NCI-H524 (cell line): ENCODE measurements at places on chromosomes 5 and 9.

DNA sequence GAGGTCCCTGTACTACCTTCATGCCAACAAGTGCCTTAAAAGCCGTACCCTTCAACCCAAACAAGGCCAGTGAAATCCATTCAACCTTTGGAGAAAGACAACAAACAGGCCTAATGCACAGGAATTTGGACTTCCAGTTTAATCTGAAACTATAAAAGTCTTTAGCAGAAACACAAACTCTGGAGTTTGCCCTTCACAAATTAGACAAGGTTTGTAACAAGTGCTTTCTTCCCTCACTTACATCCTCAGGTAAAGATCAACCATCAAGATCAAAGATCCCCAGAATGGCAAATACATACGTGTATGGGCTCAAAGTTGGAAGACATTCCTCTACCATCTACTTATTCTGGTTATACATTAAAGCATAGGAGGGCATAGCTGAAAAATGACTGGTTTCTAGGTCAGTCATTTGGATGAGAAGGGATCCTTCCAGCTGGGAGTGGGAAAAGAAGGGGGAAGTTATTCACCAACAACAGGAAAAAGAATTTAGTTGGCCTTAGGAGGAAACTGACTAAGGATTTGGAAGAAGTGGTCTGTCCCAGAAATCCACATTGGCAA lies 2.0 kb downstream of the DAB2 start:
- DNase-seq = no peak

DNA sequence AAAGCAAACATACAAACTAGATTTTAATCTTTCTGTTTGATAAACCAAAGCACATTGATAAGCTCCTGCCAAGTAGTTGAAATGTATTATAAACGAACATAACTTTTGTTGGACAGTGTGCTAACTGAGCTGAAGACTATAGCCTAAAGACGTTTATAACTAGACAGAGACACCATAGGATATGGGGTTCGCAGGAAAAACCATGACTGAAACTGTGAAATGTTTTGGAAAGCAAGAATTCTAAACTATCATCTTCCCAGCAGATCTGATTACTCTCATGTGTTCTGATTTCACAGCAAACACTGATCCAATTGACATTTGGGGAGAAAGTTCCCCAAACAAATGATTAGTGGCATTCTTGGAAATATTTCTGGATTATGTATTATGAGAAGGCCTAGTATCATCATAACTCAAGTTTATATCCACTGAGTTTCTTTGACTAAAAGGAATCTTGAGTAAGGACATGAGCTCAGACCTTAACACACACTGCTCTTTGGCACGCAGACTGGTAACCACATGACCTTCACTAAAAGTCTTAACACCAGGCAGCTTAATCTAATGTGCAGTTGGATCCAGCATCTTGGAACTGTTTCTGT lies 375.2 kb downstream of the ZNF608 start:
- DNase-seq = no peak

DNA sequence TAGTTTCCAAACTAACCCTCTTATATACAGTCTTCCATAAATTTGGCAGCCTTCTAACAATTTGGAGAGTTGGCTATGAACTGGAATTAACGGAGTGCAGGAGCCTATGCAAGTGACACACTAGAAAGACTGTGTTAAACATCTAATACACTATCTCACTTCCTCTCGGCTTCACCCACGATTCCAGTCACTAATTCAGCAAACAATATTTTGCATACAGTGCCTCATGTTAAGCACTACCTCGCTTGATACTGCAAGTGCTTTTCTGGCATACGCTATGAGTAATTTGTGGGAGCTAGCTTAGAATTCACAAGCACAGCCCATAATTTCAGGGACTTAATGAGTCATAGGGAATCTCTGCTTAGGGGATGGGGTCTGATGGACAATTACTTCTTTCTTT lies 102.5 kb downstream of the ST8SIA4 start:
- no peak for DNase-seq

DNA sequence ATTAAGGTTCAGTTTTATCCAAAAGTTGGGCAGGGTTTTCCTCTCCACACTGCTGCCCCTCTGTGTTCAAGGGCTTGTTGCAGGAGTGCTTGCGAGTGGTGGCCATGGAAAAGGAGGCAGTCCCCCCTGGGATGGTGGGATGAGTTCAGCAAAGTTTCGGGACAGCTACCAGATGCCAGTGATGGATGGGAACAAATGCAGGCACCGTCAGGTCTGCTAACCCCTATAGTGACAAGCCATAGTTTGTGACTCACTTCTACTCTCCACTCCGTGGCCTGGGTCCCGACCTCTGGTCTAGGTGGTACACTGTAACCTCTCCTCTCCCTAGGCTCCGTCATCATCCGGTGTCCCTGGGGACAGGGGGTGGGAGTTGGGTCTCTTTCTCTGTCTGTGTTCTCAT lies 3.8 kb upstream of the RNF14 start:
- no peak for DNase-seq

DNA sequence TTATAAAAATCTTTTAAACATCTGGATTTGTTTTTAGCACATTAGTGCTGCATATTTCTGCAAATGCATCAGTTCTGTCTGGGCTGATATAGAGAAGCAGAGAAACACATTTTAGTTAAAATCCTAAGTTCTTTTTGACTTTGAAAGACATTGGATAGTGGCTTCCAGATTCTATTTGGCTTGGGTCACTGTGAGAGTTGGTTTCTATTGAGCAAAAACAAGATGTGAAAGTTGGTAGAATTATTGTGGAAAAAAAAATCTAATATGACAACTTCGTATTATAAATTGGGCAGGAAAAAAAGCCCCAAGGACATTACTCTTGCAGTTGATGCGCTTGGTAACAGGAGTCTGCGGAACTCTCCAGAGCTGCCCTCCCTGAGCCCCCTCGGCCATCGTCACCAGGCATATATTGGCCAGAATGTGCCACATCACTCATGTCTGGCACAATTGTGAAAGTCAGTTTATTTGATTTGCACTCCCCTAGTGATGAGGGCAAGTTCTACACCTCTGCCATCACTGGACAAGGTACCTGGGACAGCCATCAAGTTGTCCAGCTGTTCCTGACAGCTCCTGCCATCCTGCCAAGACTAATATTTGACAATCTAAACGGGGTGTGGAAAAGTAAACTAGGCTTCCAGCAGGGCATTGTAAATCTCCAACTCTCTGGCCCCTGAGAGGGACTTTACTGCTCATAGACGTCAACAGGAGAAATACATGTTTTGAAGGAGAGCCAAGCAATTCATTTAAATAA lies 334.5 kb downstream of the TENT4A start:
- no peak for DNase-seq

GRCh38 chr5:140978260-140978659 lies 12.0 kb downstream of the PCDHAC2 start:
- DNase-seq = no peak

GRCh38 chr9:77632652-77633051 lies 15.5 kb downstream of the GNA14 start:
- no peak for DNase-seq

DNA sequence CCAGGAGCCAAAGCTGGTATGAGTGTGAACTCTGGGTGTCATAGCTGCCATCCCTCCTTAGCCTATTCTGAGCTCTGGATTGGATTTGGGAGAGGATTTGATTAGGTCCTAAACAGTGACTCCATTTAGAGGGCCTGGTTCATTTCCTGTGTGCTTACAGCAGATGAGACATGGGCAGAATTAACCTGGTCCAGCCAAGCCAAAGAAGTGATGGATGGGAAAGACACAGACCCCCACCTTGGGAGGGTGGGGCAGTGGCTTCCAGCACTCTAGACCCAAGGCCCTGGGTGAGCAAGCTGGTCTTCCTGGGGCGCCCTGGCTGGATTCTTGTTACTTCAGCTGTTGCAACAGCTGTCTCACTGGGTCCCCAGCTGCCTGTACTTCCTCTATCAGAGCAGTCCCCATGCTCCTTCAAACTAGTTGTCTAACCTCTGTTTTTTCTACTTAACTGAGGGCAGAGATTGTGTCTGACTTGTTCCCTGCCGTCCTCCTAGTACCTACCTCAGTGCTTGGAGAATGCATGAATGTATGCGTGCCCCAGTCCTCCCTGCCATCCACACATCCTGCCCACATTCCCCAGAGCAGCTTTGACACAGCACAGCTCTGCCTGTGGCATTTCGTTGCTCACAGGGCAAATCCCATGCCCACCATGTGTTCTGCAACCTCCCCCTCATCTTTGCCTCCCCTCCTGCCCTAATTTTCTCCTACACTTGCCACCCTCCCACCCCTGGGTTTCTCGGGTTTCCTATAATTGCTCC lies 115.9 kb downstream of the RGS3 start:
- DNase-seq = peak; percentile 73

- peak; percentile 18 for DNase-seq
These were observed 40.9 kb downstream of the SVEP1 start for GRCh38 chr9:110538647-110539041.

- DNase-seq = no peak
These were observed 34.7 kb downstream of the LAMC3 start for GRCh38 chr9:131043646-131044045.

DNA sequence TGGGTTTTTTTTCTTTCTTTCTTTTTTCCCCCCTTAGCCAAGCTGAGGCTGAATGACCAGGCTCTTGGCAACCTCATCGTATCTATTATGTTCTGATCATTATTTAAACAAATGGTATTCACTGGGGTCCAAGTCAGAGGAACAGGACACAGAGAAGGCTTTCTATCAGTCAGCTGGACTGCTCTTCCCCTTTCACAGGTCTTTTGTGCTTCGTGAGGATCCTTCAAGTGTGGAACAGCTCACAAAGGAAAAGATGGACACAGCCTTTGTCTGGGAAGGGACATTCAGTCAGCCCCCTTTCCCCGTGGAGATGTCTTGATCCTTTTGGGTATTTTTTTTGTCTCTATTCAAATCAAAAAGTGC lies 54.2 kb upstream of the DPYSL3 start:
- no peak for DNase-seq

DNA sequence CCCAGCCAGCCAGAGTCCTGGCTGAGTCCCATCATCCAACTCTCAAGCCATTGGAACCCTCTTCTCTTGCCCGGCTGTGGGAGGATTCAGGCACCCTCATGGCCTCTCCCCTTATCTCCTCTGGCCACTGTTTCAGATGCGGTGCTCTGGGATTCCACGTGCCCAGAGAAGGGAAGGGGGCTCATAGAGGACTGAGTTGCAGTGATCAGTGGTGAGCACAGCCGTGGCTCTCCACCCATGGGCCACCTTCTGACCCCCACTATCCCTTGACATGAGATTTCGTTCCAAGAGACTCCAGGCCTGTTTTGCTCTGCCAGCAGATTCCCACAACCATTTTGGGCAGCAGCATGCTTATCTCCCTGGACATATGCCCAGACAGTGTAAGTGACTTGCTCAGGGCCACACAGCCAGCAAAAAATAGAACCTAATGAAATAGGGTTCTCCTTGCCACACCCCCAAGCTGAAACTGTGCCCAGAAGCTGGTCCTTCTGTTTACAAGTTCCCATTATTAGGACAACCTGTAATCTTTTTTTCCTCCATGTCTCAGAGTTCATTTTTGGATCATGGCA lies 2.7 kb downstream of the GPX3 start:
- DNase-seq = no peak

DNA sequence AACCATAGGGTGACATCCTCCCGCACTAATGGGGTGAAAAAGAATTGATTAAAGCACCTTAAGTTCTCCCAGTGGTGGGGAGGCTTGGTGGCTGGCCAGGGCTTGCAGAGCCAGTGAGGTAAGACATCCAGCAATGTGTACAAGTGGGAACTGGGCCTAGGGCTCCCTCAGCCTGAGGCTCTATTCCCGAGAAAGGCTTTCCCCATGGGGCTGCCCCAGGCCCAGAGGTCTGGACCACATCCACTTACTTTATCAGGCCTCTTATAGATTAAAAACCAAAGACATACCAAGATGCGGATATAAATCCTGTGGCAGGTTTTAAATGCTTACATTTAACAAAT lies 35.3 kb downstream of the C5orf15 start:
- no peak for DNase-seq

- no peak for DNase-seq
These were observed 106.9 kb downstream of the ROR2 start for GRCh38 chr9:91843093-91843492.

GRCh38 chr5:132747616-132748440 lies 602 bp downstream of the CCNI2 start:
- no peak for DNase-seq

GRCh38 chr9:126145887-126146253 lies 180.8 kb upstream of the MVB12B start:
- DNase-seq = no peak

DNA sequence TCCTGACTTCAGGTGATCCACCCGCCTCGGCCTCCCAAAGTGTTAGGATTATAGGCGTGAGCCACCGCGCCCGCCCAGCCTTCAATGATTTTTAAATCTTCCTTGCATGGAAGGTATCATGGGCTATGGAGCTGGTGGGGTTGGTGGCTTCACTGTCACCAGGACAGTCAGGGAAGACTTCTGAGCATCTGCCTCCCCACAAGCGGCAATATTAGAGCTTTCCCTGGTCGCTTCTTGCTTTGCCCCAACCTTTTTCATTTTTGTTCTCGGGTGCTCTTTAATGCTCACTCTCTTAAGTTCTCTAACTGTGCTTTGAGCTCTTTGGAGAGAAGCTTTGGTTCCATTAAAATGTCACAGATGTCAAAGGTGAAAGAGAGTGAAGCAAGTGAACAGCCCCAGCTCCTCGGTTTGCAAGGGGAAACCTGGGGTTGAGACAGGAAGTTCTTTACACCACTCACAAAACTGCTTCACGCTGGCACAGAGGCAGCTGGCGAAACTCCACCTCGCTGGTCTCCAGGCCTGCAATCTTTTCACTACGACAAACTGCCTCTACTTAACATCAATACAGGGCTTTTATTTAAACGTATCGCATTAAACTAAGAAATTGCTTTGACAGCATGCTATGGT lies 142.5 kb upstream of the RETREG1 start:
- DNase-seq = peak; percentile 44

GRCh38 chr5:170228762-170229435 lies 3.9 kb upstream of the C5orf58 start:
- no peak for DNase-seq

- DNase-seq = no peak
These were observed 76.7 kb upstream of the FST start for GRCh38 chr5:53403758-53404157.

GRCh38 chr9:36551910-36552309 lies 20.8 kb upstream of the MELK start:
- DNase-seq = no peak
